Activated T-helper 17 cell treated with anti-CD3 and anti-CD28 coated beads, Interleukin-2, amount 50 U/mL, for 72 hours (primary cell): ENCODE measurements at places on chromosomes 1 and 21. TPM values are rescaled to one million over a fixed set of nuclear protein-coding genes. Genes with fewer than 3 reads are reported as not detected.

Gene CRYAA
- not detected for total RNA-seq

- no peak for ATAC-seq
Observed at GRCh38 chr1:212482006-212482636, 49.4 kb downstream of the NENF start.

Gene CCDC190
- total RNA-seq, result not detected

Gene TNFRSF14
- 93.2 TPM for total RNA-seq

- ATAC-seq, result peak; percentile 23
Observed at GRCh38 chr1:221141096-221141495, 261.9 kb downstream of the HLX start.

DNA sequence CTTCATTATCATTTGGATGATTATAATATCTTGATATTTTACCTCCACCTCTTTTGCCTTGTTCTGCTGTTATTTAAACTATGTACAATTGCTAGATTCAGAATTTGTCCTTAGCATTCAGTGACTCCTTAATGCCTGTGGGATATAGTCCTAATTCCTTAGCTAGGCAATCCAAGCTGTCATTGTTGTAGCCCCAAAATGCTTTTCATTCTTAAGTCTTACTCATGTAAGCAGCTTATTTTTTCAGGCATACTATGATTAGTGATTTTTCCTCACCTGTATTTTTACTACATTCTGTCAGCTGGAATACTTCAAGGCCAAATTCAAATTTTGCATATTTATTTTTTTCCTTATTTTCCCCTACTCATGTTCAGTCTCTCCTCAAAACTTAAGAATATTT is 13.4 kb downstream of the PKN2 start:
- no peak for ATAC-seq

GRCh38 chr1:3668585-3669300 is 16.4 kb downstream of the TP73 start:
- ATAC-seq, result no peak

DNA sequence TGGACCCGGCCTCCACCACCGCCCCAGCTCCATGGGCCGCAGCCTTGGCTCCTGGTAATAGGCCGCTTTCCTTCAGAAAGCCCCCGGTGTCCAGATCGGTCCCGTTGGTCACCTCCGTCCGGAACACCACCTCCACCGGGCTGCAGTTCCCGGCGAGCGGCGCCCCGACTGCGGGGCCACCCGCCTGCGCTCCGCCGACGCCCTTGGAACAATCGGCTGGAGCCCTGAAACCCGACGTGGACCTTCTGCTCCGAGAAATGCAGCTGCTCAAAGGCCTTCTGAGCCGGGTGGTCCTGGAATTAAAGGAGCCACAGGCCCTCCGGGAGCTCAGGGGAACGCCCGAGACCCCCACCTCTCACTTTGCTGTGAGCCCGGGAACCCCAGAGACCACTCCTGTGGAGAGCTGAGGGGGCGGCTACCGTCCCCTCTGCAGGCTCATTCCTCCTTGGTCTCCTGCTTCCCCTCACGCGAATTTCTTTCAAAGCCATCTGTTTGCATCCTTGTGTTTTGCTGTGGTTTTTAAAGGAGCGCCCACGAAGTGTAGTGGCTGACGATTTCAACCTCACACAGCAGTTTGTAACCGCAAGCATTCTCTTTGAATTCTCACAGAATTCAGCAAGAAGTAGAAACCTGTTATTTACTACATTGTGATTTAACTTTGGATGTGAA is 6.0 kb downstream of the FCRLB start:
- ATAC-seq, result peak; percentile 38

Gene NHLH2
- total RNA-seq, result not detected

GRCh38 chr1:190759807-190760206 is 282.1 kb upstream of the BRINP3 start:
- ATAC-seq, result no peak

- ATAC-seq, result no peak
Observed at GRCh38 chr21:37036177-37036576, 29.7 kb downstream of the RIPPLY3 start.

Gene CACNA1S
- not detected for total RNA-seq

GRCh38 chr1:97832481-97832880 is 88.4 kb downstream of the DPYD start:
- ATAC-seq, result no peak

Gene OR2L5
- total RNA-seq, result not detected
